A549 treated with ZK216348 at 1 μM for 4 hours (cell line): ENCODE measurements at places on chromosomes 11 and 22. TPM values are rescaled to one million over a fixed set of nuclear protein-coding genes. Genes with fewer than 3 reads are reported as not detected.

Gene CARD16
- total RNA-seq = not detected in 5 replicates

Gene GANAB
- total RNA-seq = 200 to 293 TPM (median 267 TPM) in 5 replicates

Gene TMEM86A
- 0.29 to 0.56 TPM (median 0.47 TPM) in 5 replicates for total RNA-seq

Gene PARVA
- 21.9 to 26.5 TPM (median 25.4 TPM) in 5 replicates for total RNA-seq

Gene TMA7B
- total RNA-seq = not detected in 5 replicates

Gene ALG9
- 16.9 to 20.2 TPM (median 18.8 TPM) in 5 replicates for total RNA-seq

Gene CARD18
- total RNA-seq = not detected in 5 replicates

Gene IFITM2
- 54.7 to 70.8 TPM (median 61.4 TPM) in 5 replicates for total RNA-seq

Gene OR5AS1
- total RNA-seq = not detected in 5 replicates

Gene EXT2
- 49.7 to 62.5 TPM (median 54.1 TPM) in 5 replicates for total RNA-seq

Gene DLG2
- total RNA-seq = 0.15 to 0.26 TPM (median 0.20 TPM) in 5 replicates

Gene CYP2D6
- total RNA-seq = 0.40 to 0.54 TPM (median 0.50 TPM) in 5 replicates

Gene EFCAB6
- total RNA-seq = 0.34 to 1.1 TPM (median 0.45 TPM) in 5 replicates

Gene TXNRD2
- total RNA-seq = 24.8 to 41.3 TPM (median 38.8 TPM) in 5 replicates

Gene CALCB
- 0.13 TPM in 1 of 5 replicates, not detected in the others for total RNA-seq

Gene NEAT1
- total RNA-seq = 137 to 311 TPM (median 219 TPM) in 5 replicates

Gene GGT5
- total RNA-seq = 1.5 to 4.0 TPM (median 3.7 TPM) in 5 replicates

Gene POU2AF2
- total RNA-seq = not detected in 5 replicates

Gene RASSF10
- 1.6 to 4.3 TPM (median 3.4 TPM) in 5 replicates for total RNA-seq

Gene C11orf21
- total RNA-seq = not detected in 5 replicates
